Dermis microvascular lymphatic vessel endothelial cell (primary cell): ENCODE measurements at places on chromosomes 7 and 10. TPM values are rescaled to one million over a fixed set of nuclear protein-coding genes. Genes with fewer than 3 reads are reported as not detected.
A peak's percentile ranks its signal among the peaks of the same experiment; 100 is the strongest.

DNA sequence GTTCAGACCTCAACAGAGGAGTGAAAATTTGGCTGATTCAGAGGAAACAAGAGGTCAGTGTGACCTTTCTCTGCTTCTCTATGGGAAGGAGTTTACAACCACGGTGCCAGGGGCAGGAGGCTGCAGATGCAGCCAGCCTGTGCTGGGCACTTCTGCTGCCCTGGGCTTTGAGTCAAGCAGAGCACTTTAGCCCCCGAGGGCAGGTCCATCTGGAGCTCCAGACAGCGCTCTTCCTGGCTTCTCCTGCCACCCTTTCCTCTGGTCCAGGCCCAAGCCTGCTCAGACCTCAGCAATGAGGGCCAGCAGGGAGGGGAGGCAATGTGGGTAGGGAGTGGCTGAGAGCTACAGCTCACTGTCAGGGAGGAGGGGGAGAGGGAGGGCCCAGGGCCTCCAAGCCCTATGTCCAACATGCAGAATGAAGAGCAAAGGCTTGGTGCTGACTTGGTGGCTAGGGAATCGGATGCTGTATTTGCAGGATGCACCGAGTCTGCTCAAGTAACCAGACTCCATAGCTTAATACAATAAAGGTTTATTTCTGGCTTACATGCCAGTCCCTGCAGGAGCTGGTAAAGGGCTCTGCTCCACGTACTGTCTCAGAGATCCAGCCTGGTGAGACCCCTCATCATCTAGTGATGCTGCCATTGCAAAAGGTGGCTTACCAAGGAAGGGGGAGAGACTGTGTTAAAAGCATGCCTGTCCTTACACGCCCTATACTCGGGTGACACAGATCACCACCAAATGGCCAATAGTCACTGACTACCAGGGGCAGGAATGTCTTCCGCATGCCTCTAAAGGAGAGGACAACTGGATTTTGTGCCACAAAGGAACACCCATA is 481.6 kb downstream of the RPS24 start:
- DNase-seq = no peak

DNA sequence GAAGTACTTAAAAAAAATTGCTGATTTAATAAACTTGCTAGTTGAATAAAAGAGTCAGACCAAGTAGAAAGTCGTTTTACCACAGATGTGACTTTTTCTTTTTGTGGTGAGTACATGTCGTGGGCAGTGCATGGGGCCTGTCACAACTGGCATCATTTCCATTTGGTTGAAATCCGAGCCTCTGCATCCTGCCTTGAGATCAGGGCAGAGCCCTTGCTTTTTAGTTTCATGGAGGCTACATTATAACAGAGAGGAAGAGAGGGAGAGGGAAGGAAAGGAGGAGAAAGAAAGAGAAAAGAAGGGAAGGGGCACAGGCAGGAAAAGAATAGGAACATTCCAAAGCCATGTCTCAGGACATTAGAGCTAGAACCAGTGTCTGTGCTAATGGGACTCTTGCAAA is 20.4 kb upstream of the INSYN2A start:
- DNase-seq = no peak

DNA sequence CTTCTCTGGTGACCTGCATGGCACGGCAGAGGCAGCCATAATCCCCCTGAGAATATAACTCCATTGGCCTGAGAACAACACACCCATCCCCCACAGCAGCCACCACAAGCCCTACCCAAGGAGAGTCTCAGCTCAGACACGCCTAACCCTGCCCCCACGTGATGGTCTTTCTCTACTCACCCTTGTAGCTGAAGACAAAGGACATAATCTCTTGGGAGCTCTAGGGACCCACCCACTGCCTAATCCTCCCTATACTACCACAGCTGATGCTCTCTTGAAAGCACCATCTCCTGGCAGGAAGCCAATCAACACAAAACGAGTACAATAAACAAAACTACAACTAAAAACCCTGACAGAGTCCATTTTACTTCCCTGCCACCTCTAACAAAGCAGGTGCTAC is 30.7 kb upstream of the HPSE2 start:
- DNase-seq = no peak

GRCh38 chr10:10845185-10845584 is 172.5 kb upstream of the CELF2 start:
- DNase-seq = no peak

GRCh38 chr10:24465124-24465874 is 256.4 kb downstream of the KIAA1217 start:
- DNase-seq = no peak

DNA sequence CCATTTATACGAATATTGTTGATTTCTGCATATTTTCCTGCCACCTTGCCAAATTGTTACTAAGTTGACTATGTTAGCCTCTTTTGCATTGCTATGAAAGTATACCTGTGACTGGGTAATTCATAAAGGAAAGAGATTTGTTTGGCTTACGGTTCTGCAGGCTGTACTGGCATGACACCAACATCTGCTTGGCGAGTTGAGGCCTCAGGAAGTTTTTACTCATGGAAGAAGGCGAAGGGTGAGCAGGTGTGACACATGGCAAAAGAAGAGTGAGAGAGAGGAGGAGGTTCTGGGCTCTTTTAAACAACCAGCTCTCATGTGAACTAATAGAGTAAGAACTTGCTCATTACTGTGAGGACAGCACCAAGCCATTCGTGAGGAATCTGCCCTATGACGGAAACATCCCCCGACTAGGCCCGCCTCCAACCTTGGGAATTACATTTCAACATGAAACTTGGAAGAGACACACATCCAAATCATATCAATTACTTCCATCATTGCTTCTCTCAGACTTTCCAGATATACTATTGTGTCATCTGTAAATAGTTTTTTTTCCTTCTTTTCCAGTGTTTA is 8.4 kb downstream of the RALA start:
- DNase-seq = no peak

GRCh38 chr10:107011105-107011504 is 153.4 kb downstream of the SORCS1 start:
- no peak for DNase-seq

DNA sequence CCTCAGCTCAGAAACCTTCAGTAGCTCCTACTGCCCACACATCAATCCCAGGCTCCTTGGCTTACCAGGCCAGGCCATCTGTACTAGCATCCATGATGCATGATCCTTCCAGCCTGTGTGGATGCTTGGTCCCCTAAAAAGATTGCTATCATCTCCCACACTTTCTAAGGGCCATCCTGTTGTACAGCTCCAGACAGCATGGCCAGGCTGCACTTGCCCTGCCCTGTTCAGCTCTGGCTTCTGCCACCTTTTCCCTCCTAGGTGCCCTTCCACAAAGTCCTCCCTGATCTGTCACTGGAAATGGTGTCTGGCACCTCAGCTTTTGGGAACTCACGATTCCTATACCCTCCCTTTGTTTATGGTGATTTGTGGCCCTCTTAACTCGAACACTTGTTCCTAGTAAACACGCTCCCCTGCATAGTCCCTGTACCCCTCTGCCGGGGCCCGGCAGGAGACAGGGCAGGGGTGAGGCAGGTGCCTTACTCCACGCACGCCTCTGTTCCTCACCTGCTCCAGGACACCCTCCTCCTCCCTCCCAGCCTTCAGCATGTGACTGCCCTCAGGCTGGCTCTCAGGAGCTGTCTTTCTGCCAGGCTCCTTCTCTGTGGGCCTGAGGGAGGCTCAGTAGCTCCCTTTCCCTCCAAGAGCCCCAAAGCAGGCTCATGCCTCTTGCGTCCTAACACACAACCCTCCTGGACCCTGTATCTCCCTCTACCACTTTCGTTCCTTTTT is 71.8 kb downstream of the CDH23 start:
- no peak for DNase-seq

DNA sequence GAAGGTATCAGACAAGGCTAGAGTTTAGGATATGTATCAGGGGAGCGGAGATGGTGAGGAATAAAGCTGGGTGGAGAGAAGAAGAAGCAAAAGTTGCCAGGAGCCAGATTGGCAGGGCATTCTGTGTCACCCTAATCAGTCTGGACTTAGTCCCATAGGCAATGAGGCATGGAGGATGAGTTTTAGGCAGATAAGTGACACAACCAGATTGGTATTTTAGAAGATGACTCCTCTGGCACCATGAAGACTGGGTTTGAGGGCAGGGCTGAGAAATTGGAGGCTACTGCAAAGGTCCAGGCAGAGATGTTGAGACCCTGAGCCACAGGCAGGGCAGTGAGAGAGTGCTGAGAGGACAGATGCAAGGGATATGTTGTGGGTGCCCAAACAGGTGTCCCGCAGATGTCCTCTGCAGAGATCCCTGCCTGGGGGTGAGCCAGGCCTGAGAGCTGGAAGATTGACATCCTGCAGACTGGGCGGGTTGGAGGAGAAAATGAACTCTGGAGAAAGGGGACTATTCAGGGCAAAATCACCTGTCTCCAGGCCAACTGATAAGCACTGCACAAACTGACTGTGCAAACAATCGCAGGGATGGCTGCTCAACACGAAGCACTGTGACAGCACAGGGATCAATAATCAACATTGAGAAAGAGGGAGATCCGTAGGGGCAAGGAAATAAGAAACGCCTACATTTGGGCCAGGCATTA is 11.9 kb upstream of the HABP2 start:
- no peak for DNase-seq

DNA sequence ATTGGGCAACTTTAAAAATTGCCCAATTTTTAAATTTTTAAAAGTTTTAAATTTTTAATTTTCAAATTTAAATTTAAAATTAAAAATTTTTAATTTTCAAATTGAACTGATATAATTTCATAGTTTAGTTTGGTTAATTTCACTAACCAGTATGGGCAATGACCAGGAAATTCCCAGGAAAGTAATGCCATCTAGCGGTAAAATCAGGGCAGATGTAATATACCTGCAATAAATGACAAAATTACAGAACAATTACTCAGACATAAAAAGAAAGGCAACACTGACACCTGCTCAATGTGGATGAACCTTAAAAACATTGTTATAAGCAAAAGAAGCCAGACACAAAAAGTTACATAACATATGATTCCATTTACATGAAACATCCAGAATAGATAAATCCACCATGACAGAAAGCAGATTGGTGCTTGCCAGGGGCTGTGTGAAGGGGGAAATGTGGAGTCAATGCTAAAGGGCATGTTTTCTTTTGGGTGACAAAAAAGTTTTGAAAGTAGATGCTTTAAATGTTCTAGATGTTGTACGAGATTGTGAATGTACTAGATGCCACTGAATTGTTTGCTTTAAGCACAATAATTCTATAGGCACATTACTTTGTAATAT is 28.6 kb upstream of the SLC16A12 start:
- DNase-seq = peak; percentile 40

DNA sequence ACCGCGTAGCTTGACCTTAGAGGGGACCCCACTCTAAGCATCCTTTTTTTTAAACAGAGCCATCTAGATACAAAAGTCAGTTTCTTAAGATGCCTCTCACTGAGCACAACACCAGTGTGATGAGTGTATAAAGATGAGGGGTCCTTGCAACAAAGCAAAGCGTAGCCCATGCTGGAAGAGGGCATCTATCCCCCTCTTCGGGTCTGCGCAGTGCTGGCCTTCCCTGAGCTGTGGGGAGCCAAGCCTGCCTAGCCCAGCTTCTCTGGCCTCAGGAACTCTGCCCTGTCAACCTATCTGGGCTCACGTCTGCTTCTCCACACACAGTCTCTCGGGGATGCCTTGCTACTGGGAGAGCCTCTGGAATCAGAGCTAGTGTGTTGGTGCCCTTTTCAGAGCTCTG is 114.0 kb downstream of the NT5C2 start:
- no peak for DNase-seq

DNA sequence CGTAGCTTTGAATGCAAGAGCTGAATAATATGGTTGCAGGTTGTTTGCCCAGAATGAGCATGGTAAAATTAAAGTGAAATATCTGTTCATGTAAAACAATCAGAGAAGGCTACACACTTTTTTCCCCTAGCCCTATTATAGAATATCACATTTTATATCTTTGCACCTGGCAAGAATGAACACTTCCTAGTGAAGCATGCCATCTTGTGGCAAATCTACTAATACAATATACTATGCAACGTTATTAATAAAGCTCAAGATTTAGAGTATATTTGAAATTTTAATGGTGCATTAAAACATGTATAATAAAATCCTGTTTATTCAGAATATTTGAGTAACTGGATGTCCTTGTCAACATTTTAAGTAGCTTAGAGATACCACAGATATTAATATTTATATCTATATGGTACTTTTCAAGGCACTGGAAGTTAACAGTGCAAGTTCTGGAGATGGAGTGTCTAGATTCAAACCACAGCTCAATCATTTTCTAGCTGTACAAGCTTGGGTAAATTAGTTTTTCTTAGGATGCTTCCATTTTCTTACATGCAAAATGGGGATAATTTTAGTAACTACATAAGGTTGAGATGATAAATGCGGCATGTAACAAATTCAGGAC is 643.1 kb upstream of the SEMA3D start:
- no peak for DNase-seq

GRCh38 chr7:116432527-116432916 is 67.0 kb upstream of the CAV2 start:
- DNase-seq = no peak

DNA sequence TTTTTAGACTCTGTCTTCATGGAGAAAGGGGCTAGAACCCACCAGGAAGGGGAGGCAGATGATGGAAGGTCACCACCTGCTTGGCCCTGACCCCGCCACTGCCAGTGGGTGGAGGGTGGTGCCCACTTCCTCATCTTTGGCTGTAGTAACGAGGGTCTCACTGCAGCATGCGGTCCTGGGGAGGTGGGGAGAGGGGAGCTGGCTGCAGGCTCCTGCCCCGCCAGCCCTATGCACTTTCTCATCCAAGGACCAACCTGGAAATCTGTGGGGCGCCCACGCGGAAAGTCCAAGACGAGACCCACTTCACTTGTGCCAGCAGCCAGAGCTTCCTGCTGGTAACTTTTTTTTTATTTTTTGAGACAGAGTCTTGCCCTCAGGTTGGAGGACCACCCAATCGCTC is 101.0 kb downstream of the CUX1 start:
- no peak for DNase-seq

- no peak for DNase-seq
Measured at GRCh38 chr10:31087851-31088250, 56.2 kb upstream of the ZNF438 start.

DNA sequence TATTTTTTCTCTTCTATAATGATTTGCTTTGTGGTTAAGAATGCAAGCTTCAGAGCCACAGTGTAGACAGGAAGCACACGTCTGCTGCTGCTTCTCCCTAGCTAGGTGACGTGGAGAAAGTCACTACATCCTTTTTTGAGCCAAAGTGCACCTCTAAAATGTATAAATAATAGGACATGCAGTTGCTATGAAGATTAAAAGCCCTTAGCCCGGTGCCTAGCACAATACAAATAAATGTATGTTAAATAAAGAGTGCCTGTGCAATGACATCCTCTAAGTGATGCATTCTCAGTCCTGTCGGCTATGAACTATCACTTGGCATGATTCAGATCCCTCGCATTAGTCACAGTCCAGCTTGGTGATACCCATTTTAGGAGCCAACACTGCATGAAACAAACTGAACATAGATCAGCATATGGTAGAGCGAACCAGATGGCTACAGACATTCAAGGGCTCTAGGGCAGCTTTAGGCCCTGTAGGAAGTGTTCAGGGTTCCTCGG is 4.8 kb upstream of the TRDMT1 start:
- no peak for DNase-seq

Gene HOXA2
- 0.25 and 0.39 TPM in 2 replicates for total RNA-seq

Gene UBTD1
- 45.1 and 62.6 TPM in 2 replicates for total RNA-seq

Gene PDE6C
- total RNA-seq = not detected in 2 replicates

Gene ACHE
- 1.2 and 4.3 TPM in 2 replicates for total RNA-seq

Gene CCL24
- total RNA-seq = not detected in 2 replicates

Gene NDUFA5
- 19.7 and 22.0 TPM in 2 replicates for total RNA-seq

Gene FBXL13
- 0.13 and 0.39 TPM in 2 replicates for total RNA-seq

Gene TEX36
- not detected in 2 replicates for total RNA-seq

Gene ASAH2B
- 1.0 and 2.8 TPM in 2 replicates for total RNA-seq

Gene ACTL6B
- not detected in 2 replicates for total RNA-seq

Gene LAMTOR4
- 84.2 and 112 TPM in 2 replicates for total RNA-seq

Gene SPDYE3
- total RNA-seq = not detected in 2 replicates

Gene SPDYE18
- 0.26 and 0.38 TPM in 2 replicates for total RNA-seq
